ENCODE measurements at places on chromosomes 7 and 10.

GRCh38 chr10:19195698-19196097 lies 147.1 kb downstream of the MALRD1 start:
- no peak for DNase-seq

DNA sequence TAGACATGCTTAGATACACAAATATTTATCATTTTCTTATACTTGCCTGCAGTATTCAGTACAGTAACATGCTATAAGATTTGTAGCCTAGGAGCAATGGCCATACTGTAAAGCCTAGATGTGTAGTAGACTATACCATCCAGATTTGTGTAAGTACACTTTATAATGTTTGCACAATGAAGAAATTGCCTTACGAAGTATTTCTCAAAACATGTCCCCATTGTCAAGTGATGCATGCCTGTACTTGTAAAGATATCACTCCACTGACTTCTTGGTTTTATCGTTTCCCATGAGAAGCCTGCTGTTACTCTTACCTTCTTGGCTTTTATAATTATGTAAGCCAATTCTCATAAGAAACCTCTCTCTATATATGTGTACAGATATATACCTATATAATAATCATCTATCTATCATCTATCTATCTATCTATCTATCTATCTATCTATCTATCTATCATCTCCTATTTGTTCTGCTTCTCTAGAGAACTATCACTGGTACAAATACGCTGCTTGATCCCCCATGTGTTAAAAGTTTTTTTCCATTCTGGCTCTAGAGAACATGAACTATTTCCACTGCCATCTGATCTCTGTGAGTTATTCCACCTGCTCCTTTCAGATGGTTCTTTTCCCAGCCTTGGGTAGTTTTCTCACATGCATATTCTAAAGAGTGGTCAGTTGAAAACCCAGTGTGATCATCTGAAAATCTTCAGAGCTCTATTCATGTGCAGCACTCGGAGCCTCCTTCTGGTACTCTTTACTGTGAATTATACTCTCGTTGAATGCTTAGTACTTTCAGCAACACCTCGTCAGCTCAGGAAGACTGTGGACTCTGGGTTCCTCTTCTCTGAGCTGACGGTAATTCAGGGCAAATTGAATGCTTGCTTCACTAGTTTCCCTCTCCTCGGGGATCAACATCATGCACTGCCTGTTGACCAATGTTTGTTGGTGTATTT lies 14.5 kb upstream of the VCL start:
- DNase-seq: no peak

DNA sequence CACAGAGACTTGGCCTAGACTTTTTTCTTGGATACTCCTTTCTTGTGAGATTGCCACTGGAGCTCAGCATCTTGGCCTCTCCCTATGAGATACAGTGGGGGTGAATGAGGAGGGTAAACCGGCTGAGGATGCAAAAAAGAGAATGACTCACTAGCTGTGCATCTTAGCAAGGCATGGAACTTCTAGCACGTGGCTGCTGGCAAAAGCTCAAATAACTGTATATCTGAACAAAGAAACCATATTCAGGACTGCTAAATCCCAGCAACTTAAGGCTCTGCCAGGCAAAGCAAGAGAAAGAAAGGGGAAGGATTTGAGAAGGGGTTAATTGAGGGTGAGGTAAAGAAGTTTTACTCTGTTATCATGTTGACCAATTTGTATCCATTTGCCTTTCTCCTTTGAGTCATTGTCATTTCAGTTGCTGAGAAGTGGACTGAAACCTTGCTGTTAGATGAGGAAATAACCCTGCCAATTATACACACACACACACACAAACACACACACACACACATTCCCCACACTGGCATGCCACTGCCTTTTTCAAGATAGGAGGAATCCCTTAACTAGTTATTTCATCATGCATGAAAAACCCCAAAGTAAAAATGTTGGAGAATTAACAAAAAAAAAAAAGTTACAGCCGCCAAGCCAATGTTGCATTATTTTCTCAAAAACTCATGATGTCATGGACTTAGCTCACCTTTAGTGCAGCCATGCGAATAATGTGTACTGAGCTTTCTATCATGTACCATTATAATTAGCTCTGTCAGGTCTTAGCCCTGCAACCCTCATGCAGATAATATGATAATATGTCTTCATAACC lies 997.3 kb downstream of the LRMDA start:
- no peak for DNase-seq

GRCh38 chr7:38070718-38071117 lies 107.3 kb upstream of the STARD3NL start:
- no peak for DNase-seq

GRCh38 chr10:79191951-79192676 lies 123.3 kb downstream of the ZMIZ1 start:
- DNase-seq: no peak

- peak; percentile 61 for DNase-seq
Measured at GRCh38 chr10:71696628-71697326, 22.8 kb downstream of the C10orf105 start.

DNA sequence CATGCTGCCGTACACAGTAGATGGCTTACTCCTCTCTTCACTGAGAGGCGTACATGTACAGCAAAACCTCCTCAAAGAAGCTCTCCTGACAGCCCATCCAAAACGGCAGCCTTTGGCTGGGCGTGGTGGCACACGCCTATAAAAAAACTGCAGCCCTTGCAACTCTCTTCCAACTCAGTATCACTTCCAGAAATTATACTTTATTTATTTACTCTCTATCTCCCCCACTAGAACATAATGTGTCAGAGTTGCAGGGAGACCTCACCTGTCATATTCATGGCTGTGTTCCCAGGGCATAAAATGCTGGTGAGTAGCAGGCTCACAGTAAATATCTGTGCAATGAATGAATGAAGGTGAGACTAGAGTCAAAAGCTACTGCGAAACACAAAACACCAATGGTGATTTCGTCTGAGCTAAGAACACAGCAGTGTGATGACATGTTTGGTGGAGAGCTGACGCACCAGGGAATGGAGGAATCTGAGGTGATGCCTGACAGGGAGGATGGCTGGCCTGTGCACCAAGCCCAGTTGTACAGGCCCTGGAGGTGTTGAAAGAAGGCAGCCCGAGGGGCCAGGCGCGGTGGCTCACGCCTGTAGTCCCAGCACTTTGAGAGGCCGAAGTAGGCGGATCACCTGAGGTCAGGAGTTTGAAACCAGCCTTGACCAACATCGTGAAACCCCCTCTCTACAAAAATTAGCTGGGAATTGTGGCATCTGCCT lies 55.3 kb downstream of the COBL start:
- no peak for DNase-seq

DNA sequence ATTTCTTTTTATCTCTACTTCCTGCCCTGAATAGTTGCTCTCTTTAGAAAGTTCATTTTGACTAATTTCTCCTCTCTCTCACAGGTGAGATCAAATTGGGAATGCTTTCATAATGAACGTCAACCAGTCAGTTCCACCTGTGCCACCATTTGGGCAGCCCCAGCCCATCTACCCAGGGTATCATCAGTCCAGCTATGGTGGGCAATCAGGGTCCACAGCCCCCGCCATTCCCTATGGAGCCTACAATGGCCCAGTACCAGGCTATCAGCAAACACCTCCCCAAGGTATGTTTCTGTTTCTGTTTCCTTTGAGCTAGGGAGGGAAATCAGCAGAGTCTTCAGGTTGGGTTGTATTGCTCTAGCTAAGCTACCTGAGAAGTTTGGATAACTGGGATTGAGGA lies 2.5 kb downstream of the SEC24C start:
- no peak for DNase-seq

DNA sequence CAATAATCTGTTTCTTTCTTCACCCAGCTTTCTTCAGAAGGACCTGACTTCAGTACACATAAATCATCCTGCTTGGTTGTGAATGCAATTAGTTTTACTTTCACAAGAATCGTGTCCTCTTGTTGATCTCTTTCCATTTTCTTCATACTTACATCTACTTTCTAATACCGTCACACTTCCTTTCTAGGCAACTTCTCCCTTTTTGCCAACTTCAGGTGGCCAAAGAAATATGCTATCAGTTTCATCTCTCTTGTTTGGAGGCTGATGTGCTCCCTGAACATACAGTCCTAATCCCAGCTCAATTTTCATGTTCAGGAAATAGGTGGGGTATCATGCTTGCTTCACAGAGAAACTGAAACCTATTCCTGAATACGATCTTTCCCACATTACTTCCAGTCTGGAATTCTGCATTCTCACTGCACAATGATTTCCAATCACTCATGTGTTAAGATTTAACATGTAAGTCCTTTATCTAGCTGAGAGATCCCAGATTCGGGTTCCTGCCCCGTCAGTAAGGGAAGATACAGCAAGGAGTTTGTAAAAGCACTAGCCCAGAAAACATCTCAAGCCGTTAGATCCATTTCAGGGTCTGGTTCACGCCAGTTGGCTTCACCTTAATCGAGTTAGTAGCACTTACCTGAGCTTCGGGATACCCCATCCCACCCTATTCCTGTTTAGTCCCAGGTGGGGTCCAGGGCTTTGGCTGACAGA lies 994 bp downstream of the SLC25A28 start:
- DNase-seq: no peak

- DNase-seq: no peak
Measured at GRCh38 chr7:108247614-108248013, 117.5 kb upstream of the LAMB4 start.

GRCh38 chr10:72297281-72297804 lies 23.6 kb downstream of the DDIT4 start:
- DNase-seq: peak; percentile 94

DNA sequence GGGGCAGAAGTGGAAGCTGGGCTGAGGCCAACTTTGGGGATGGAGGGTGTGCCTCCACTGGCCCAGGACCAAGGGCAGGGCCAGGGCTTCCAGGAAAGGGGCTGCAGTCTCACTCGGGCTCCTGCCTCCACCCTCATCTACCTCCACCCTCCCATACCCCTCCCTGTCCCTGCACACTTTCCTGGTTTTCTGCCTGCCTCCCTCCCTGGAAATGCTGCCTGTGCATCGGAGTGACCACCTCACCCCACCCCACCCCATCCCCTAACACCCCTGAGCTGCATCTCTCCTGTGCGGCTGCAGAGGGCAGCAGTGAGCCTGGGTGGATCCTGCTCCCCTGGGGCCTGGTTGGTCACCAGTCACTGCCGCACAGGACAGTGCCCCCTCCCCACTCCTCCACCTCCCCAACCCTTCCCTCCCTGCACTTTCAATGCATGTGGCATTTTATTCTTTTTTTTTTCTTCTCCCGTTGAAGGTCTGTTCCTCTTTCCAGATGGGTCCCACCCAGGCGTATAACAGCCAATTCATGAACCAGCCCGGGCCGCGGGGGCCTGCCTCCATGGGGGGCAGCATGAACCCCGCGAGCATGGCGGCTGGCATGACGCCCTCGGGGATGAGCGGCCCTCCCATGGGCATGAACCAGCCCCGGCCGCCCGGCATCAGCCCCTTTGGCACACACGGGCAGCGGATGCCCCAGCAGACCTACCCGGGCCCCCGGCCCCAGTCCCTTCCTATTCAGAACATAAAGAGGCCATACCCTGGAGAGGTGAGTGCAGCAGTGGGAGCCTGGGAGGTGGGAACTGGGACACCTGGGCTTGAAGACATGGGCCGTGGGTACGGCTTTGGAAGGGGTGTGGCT lies 54.1 kb upstream of the PPIF start:
- no peak for DNase-seq

- DNase-seq: no peak
Measured at GRCh38 chr10:29345910-29346209, 57.0 kb downstream of the LYZL1 start.

DNA sequence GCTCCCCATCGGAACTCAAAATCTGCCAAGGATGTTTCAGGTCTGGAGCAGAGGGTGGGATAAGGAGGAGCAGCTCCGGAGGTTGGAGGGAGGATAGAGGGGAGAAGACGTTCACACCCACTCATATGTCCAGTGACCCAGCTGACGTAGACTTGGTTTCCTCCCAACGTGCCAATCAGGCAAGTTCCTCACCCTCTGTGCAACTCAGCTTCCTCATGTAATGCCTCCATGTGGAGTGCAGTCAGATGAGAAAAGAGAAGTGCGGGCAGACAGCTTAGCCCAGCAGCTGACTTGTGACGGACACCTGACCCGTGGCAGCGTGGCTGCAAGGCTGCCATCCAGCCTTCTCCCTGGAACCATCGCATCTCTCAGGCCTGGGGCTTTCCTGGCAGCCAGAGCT lies 86.8 kb downstream of the NPTX2 start:
- no peak for DNase-seq

DNA sequence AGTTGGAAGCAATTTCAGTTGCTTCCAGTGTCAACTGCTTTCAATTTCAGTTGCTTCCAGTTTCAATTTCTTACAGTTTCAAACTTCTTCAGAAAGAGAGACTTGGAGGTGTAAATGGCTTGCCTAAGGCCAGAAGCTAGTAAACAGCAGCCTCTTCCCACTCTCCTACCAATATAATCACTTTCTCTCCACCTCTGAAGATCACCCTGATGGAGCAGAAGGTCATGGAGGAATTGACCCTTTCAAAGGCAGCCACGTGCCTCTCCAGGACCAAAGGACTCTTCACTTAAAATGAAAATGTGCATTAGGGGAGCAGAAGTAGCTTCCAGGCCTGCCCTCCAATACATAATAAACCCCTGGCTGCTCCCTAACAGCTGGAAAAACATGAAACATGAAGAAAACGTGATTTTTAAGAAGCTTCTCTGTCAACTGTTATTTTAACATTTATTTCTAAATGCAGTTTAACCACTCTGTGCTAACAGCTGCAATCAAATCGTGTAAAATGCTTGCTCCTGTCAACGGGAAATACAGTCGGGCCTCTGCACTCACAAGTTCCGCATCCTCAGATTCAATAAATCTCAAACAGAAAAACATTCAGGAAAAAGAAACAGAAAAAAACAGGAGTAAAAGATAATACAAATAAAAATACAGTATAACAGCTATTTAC lies 1020.6 kb downstream of the XPNPEP1 start:
- no peak for DNase-seq

DNA sequence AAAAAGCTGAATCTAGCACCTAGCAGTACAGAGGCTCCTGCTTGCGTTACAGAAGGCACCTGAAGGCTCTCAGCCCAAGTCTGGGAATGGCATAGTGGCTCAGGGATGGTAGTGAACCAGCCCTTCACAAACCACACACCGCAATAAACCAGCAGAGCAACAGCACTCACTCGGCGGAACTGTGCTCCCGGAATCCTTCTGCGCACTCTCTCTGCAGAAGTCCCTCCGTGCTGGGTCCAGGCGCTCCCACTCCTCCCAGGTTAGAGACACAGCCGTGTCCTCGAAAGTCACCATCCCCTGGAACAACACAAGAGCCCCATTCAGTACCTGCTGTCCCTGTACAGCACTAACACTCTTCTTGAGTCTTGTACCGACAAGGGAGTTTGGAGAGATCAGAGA lies 1.5 kb downstream of the ZNF394 start:
- no peak for DNase-seq

GRCh38 chr7:101094791-101095375 lies 9.6 kb downstream of the TRIM56 start:
- no peak for DNase-seq

GRCh38 chr10:31668326-31668725 lies 260.3 kb downstream of the ARHGAP12 start:
- DNase-seq: no peak

GRCh38 chr10:20281579-20281978 lies 465.3 kb downstream of the PLXDC2 start:
- no peak for DNase-seq

GRCh38 chr10:130717083-130717482 lies 580.9 kb downstream of the GLRX3 start:
- DNase-seq: no peak

GRCh38 chr7:90951986-90952954 lies 312.0 kb upstream of the FZD1 start:
- no peak for DNase-seq
